A172 (cell line): ENCODE measurements at places on chromosomes 7 and 10.

GRCh38 chr10:22043327-22043633, 39.8 kb upstream of the DNAJC1 start:
- DNase-seq, result no peak

- DNase-seq, result no peak
These were observed 248.7 kb upstream of the GPR26 start for GRCh38 chr10:123417414-123417813.

GRCh38 chr7:23530405-23530804, 1.4 kb downstream of the TRA2A start:
- peak; percentile 36 for DNase-seq

DNA sequence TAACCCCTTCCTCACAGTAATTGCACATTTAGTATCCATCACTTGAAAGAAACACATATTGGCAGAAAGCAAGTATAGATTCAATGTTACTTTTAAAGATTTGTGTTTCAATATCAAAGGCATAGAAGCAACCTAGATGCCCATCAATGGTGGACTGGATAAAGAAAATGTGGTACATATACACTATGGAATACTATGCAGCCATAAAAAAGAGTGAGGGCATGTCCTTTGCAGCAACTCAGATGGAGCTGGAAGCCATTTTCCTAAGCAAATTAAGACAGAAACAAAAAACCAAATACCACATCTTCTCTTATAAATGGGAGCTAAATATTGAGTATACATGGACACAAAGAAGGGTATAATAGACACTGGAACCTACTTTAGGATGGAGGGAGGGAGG, 3.6 kb downstream of the OR6V1 start:
- DNase-seq, result no peak

- peak; percentile 85 for DNase-seq
These were observed 6.7 kb upstream of the INHBA start for GRCh38 chr7:41709621-41710020.

- DNase-seq, result no peak
These were observed 69.0 kb upstream of the PRKCQ start for GRCh38 chr10:6648894-6649720.

DNA sequence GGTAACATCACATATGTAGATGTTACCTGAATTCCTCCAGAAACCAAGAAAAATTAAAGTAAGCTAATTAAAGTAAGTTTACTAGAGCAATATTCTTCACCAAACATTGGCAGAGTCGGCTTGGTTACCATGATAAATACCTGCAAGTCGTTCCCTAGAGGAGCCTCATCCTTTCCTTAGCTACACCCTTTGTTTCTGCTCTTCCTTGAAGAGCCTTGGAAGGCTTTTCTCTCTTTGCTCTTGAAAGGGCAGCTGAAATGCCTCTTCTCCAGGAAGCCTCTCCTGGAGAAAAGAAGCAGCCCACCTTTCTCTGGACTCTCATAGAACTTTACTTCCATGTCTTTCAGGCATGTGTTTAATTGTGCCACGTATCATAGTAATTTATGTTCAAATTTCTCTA, 34.9 kb upstream of the CALD1 start:
- no peak for DNase-seq

GRCh38 chr7:150368096-150368883, at the start of gene REPIN1:
TSS of gene REPIN1 (plus strand) at chr7:150368822. CDS start at chr7:150369712, 890 bp downstream.
- peak; percentile 58 for DNase-seq

DNA sequence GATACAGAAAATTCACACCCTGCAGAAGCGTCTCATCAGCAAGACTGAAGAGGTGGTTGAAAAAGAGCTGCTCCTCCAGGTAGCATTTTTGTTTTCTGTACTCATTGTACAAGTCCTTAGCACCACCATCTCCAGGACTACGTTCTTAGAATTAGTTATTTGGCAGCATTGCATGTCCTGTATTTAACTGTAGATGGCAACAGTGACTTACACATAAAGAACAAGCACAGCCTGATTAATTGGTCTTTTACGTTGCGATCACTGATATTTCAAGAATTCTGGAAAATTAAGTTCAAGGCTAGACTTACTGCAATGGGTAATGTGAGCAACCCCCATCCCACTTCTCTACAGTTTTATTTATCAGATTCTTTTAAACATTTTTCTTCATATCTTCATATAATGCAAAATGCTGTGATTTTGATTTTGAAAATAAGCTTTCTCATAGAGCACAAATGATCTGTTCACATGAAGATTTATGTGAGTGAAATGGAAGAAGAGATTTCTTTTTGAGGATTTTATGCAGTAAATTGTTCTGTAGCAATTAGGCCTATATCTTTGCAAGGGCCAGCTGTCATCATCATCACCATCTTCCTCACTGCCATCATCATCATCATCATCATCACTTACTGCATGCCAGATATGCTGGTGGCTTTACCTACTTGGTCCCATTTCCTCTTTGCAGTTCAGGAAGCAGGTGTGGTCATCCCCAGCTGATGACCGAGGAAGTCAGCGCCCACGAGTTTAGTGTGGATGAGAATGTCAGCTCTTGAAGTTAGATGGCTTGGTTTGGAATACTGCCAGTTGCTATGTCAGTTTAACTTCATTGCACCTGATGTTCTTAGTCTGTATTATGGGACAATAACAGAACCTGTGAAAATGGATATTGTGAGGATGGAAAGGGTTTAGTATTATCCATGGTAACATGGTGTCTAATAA, 53.4 kb downstream of the CFAP58 start:
- DNase-seq, result peak; percentile 48

GRCh38 chr10:72124989-72125388, 36.6 kb upstream of the SPOCK2 start:
- DNase-seq, result no peak

GRCh38 chr10:5613481-5614154, 52.8 kb downstream of the ASB13 start:
- DNase-seq, result no peak

- no peak for DNase-seq
These were observed 61.0 kb upstream of the MYL10 start for GRCh38 chr7:101690061-101690460.

DNA sequence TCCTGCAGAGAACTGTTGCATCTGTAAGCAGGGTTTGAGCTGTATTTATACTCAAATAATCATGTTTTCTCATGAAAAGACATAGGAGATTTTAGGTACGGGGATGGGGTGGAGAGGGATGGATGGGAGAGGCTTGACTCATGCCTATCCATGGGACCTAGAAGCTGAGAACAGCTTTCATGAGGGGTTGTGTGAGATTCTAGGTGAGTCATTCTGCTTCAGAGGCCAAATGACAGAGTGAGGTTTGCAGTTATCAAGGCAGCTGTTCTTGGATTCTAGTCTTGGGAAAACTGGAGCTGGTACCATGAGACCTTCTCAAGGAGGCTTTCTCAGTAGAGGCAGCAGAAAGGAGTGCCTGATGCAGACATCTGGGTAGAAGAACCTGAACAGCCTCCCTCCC, 746.9 kb downstream of the TYW1 start:
- no peak for DNase-seq

GRCh38 chr10:115125505-115125904, 32.3 kb downstream of the ATRNL1 start:
- no peak for DNase-seq

DNA sequence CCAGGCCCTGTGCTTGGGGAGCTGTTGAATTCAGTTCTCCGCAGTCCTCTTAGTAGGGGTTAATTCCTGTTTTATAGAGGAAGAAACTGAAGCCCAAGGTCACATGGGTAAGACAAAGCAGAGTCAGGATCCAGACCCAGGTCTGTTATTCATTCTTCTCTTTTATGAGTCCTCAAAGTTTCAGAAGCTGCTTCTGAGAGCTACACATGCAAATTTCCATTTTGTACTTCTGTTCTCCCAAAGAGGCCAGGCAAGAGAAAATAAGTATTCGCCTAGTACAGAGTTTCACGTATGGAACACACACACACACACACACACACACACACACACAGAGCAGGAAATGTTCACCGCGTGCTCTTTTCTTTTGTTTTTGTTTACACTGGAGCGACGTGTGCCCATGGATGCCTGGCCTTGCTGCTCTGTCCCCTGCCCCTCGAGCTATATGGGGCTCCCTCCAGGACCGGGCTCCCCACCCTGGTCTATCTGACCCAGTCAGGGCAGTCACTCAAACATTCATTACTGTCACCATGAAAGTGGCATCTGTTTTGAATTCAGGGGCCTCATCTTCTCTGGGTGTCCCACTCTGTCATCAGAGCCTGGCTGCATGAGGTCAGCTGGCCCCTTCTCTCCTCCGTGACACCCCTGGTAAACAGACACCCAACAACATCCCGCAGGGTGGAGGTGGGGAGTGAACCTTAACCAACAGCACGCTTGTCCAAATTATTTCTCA, 84.4 kb downstream of the TNS3 start:
- DNase-seq, result no peak

GRCh38 chr7:45241339-45242109, 83.9 kb downstream of the RAMP3 start:
- DNase-seq, result peak; percentile 45

DNA sequence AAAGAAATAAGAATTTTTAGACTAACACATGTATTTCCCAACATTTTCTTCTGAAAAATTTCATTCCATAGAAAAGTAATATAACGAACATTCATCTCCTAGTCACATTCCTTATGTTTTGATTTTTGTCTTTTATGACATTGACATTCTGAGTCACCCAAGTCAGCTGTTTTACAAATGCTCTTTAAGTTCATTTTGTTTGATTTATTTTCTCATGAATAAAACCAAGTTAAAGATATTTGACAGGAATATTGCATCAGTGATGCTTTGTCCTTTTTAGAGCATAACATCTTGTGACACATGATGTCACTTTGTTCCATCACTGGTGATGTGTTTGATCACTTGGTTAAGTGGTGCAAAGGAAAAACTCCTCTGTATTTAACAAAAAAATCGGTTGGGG, 48.4 kb downstream of the HGF start:
- DNase-seq, result no peak

DNA sequence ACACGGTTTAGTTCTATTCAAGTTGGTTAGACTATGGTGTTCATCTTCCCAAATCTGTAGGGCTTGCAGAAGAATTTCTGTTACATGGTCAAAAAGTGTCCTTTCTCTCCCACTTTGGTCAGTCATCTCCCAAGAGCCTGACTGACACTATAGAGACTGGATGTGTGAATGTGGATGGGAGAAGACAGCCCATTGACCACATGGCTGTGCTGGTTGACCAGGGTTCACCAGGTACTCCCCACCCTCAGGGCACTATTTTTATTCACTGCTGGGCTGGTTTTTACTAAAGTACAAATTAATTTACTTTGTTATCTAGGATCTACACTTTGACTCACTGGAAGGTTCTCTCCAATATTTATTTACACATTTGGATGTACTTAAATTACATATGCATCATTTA, 2.3 kb downstream of the ZNF804B start:
- DNase-seq, result no peak

GRCh38 chr7:131057794-131058070, 269.9 kb upstream of the MKLN1 start:
- DNase-seq, result no peak

GRCh38 chr7:128247108-128247507, 6.0 kb downstream of the LEP start:
- no peak for DNase-seq

DNA sequence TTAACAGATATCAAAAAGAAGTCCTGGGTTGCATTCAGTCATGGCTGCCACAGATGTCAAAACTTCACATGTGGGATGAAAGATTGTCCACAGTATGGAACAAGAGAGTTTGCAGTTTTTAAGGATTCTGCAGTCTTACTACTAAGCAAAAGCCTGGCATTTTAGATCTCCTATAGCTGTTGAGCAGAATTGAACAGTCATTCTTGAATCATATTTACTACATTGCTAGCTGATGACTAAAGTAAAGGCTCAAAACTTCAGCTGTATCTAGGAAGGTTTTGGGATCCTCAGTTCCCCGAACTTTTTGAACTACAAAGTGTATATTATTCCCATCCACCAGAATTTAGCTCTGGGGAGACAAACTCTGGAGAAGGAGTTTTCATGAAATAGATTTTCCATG, 31.0 kb downstream of the BET1 start:
- DNase-seq, result no peak

DNA sequence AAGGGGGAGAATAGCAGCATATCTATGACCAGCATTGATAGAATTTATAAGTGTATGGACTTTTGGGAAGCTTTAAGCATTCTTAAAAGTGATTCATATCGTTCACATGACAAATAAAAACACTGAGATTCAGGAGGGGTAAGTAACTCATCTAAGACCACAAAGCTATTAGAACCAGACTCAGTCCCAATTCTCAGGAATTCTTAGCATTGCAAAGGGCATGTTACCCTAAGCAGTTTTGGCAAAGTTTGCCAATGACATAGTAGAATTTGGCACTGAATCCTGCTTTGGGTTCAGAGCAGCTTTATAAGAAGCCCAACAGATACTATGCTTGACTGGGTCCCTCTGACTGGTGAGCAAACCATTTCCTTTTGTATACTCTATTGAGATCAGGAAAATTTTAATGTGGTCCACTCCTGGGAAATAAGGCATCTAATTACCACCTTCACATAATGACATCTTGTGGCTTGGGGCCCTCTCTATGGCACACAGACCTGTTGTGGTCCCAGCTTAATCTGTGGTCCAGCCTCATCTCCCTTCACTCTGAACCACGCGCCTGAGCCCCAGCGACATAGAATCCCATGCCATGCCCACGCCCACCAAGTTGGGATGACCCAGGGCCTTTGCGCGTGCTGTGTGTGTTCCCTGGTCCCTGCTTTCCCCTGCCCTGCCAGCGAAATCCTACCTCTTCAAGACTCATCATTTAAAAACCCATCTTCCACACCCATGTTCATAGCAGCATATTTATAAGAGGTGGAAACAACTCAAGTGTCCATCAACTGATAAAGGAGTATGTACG, 37.5 kb upstream of the DOCK1 start:
- peak; percentile 34 for DNase-seq

GRCh38 chr10:8403711-8404371, 349.4 kb downstream of the GATA3 start:
- DNase-seq, result no peak

- DNase-seq, result peak; percentile 8
These were observed 400.9 kb downstream of the SORCS3 start for GRCh38 chr10:105041956-105042355.
